ENCODE measurements at places on chromosomes 12 and 14.

DNA sequence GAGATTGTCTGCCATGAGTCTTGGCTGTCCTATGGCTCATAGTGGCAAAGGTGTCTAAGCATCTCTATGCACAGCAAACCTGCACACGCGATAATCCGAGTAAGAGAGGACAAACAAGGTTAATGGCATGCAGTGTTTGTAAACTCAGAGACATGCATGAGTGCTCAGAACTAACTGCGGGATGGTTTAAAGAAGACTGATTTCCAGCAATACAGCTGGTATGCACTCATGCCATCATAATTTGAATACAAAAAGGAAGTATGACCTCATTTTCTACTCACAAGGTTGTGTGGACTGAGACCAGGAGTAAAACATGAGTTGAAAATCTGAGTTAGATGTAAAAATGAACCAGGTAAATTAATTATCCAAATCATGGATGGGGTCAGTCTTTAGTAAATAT is 16.6 kb upstream of the TCP11L2 start:
- no peak for DNase-seq

DNA sequence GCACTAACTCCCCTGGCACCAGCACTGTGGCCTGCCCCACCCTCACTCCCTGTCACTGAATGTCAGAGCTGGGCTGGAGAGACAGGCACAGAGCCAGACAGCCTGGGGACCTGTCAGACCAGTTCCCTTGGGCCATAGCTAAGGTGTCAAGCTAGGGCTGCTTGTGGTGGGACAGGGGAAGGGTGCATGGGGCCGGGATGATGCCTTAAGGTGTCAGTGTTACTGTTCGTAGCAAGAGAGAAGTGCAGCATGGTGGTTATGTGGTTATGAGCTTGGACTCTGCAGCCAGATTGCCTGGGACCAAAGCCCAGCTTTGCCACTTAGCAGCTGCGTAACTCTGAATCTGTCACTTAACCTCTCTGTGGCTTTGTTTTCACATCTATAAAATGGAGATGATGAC is 3.8 kb downstream of the RAPGEF3 start:
- DNase-seq, result peak; percentile 86

DNA sequence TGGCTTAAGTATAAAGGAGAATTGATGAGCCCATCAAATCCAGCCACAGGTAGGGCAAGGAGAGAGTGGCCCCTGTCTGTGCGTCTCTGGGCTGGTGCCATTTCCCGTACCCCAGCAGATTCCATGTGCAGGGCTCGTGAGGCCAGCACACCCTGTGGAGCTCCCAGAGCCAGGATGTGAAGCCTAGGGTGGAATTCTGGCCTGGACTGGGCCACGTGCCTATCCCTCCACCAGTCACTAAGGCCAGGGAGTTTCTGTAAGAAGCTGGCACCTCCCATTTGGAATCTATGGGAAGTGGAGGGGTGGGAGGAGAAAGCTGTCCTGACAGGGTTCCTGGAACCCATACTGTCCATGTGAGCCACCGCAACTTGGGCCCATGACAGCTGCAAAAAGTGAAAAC is 148.5 kb downstream of the FOXN3 start:
- DNase-seq, result no peak

GRCh38 chr12:32104572-32105355 is 1.9 kb upstream of the BICD1 start:
- DNase-seq, result no peak

- no peak for DNase-seq
These were observed 3.4 kb downstream of the NTS start for GRCh38 chr12:85877459-85877858.

DNA sequence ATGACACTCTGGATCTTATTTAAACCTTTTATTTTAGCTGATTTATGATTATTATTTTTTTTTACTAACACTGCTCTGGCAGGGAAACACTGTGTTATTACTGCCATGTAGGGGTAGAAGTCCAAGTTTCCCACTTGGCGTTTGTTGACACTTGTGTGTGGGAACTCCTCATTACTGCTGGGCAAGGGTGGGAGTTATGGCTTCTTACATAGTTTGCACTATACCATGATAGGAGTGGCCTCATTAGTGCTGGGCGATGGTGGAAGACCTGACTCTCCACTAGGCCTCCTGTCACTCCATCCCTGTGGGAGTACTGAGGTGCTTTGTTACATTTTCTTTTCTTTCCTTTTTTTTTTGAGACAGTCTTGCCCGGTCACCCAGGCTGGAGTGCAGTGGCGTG is 83.5 kb downstream of the BRMS1L start:
- peak; percentile 23 for DNase-seq

GRCh38 chr14:91580876-91581577 is 70.9 kb upstream of the PPP4R3A start:
- no peak for DNase-seq

GRCh38 chr12:12266873-12267741 is at the start of gene LRP6:
LRP6 (minus strand) TSS chr12:12267044; CDS start chr12:12266735, 309 bp downstream.
- peak; percentile 91 for DNase-seq

- DNase-seq, result no peak
These were observed 29.1 kb downstream of the APPL2 start for GRCh38 chr12:105206686-105207374.

GRCh38 chr12:65384240-65384639 is 105.8 kb downstream of the MSRB3 start:
- DNase-seq, result no peak

GRCh38 chr12:118374909-118375308 is 1.4 kb upstream of the SUDS3 start:
- no peak for DNase-seq

GRCh38 chr12:108768591-108769500 is 37.5 kb upstream of the CORO1C start:
- peak; percentile 90 for DNase-seq

GRCh38 chr14:61598980-61599379 is 96.3 kb upstream of the HIF1A start:
- DNase-seq, result no peak

- DNase-seq, result no peak
These were observed 40.2 kb downstream of the DACT1 start for GRCh38 chr14:58677996-58678395.

GRCh38 chr14:81261176-81261575 is 40.4 kb upstream of the GTF2A1 start:
- DNase-seq, result no peak

DNA sequence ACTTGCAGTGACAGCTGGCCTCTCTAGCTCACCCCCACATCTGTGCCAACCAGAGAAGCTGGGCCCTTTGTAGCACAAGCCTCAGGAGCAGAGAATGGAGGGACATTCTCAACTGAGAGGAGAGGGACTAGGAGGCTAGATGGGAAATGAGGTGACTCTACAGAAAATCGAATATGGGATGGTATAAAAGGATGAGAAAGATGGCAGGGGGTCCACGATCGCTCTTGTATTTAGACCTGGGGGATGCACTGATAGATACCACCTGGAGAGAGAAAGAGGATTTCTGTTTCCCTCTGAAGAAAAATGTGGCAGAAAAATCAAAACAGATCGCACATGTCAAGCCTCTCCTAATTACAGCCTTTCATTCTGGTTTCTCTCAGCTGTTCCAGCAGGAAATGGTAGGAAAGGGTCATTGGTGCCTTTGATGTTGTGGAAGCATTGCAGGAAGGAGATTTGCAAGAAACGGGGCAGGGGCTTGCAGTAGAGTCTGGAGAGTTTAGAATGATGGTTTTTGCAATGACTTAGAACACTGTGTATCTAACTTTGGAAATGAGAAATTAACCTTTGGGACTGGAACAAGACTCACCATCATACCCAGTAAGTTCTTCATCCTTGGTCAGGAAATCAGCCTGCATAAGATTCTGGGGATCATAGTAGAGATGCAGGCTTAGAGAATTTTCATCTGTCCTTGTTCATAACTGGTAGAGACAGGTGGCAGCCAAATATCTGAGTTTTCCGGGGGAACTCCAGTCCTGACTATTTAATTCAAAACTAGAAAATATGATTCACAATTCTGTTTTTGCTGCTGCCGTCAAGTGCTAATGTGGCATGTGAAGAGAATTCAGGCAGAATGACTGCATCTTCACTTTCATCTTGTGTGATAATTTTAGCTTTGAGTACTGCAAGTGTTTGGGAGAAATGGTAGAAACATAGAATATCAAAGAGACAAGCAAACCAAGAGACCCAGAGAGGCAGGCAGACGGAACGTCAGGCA is 98.8 kb downstream of the DAD1 start:
- DNase-seq, result no peak

DNA sequence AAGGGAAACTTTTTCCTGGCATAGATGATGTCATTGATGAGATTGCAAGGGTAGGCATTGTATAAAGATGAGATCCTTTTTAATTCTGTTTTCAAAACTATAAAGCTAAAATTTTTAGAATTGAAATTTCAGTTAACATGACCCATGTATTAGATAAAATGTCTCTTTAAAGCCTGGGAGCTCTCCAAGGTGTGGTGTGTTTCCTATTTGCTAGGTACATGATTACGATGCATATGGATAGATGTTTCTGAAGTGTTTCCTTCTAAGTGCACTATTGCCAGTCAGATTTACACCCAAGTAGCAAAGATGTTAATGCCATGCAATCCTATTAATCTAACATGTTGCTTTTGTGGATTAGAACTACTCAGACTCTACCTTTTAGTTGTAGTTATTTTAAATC is 834.7 kb downstream of the DIO2 start:
- DNase-seq, result no peak

GRCh38 chr14:99028521-99028920 is 243.5 kb downstream of the BCL11B start:
- no peak for DNase-seq

- no peak for DNase-seq
These were observed 149.8 kb upstream of the SFSWAP start for GRCh38 chr12:131561051-131561450.

- no peak for DNase-seq
These were observed 52.9 kb downstream of the C12orf42 start for GRCh38 chr12:103442822-103443221.

DNA sequence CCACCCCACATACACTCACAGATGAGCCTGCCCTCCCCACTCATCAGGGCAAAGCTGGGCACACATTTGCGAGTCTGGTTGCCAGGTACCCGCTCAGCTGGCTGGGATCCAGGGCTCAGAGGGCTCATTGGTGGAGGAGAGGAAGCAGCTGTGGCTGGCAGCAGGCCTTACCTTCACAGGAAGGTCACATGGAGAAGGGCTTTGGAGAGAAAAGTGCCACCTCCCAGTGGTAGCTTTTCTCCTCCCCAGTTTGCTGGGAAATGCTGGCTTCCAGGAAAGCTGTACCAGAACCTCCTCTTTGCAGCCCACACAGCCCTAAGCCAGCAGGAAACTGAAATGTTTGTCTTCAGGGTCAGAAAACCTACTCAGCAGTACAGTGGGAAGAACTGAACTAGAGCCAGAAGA is 55.6 kb downstream of the LGMN start:
- peak; percentile 68 for DNase-seq

- DNase-seq, result no peak
These were observed 5.5 kb downstream of the CNTN1 start for GRCh38 chr12:40697566-40698259.

DNA sequence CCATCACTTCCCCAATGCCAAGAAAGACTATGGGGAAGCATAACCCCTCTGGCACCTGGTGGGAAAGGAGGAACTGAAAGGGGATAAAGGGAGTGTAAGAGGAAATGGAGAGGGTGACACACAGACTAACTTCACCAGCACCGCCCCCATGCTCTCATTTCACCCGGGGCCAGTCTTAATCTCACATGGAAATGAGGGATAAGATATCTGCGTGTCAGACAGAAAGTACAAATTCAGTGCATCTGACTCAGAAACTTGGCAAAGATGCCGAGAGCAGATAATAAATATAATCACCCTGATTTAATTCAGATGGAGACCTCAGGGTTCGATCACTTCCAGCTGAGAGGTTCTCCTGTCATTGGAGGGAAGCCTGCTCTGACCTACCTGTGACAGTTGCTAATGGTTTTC is 191.6 kb downstream of the DUSP6 start:
- DNase-seq, result peak; percentile 43

- DNase-seq, result no peak
These were observed 17.8 kb upstream of the HIF1A start for GRCh38 chr14:61677479-61677878.

DNA sequence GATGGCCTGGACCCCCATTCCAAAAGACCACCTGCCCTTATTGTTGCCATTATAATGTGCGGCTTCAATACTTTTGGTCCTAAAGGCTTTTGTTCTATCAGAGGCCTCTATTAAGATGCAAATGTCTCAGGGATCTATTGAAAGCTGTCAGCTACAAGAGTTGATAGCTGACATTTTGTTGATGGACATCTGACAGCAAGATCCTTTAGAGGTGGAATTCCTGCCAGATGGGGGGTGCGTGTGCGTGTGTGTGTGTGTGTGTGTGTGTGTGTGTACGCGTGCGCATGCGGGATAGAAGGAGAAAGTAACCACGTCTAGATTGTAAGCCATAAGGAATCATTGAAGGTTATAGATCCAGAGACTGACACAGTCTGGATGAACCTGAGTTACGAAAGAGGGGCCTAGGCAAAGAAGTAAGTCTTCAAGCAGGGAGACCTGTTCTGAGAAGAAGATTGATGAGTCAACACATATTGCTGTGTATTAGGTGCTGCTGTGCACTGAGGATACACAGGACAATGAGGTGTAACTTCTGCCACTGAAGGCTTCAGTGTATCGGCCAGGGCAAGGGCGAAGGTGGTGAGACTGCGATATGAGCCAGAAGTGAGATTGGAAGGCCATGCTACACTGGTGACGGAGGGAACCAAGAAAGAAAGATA is 89.2 kb downstream of the PRMT8 start:
- DNase-seq, result no peak

DNA sequence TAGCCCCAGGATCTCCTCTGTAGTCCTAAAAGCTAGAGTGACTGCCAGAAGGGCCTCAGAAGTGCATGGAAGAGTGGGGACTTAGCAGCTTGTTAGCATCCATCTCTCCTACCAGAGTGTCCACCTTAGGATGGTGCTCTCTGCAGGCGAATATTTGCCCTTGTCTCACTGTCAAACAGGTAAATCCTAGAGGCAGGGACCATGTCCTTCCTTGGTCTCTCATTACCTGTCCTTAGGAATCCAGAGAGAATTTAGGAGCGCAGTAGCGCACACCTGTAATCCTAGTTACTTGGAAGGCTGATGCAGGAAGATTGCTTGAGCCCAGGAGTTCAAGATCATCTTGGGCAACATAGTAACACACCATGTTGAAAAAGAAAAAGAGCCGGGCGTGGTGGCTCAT is 21.4 kb downstream of the AGAP2 start:
- DNase-seq, result no peak

DNA sequence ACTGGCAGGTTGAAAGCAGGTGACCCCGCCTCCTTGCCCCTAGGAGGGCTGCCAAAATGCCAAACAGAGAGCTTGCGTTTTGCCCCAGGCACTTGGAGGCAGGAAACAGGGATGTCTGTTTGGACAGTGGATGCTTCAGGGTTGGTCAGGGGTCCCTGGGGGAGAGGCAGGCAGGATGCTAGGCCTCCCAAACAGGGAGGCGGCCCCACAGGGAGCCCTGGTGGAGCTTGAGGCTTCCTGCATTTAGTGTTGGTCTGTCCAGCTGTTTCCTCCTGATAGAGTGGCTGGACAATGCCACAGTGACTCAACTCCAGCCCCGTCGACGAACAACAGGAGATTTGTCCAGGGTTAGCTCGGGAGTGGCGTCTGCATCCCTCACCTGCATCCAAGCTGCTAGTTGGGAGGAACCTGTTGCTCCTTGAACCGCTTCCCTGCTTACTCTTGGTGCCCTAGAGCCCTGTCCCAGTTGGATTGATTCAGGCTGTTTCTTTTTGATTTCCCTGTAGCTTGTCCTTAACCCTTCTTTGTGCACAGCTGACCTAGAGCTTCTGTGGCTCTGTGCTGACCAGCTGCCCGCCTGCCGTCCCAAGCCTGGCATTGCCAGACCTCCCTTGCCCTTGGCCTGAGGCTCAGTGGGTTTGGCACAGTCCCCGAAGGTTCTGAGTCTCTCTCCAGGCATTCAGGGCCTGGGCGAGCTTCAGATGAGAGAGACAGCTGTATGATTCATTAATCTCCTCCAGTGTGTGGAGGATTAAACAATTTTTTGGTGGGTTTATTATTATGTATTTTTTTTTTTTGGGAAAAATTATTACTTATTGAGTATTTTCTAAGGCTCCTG is 45.9 kb downstream of the TSPAN9 start:
- DNase-seq, result no peak
